Psoas muscle (tissue), 8 donors: ENCODE measurements at places on chromosomes 2 and 18. TPM values are rescaled to one million over a fixed set of nuclear protein-coding genes. Genes with fewer than 3 reads are reported as not detected.

The CAPN13 gene
- not detected for total RNA-seq

- H3K4me1 ChIP-seq: no peaks in the 10 kb centered on the region
- no peak overlapping the region for H3K4me3 ChIP-seq
- H3K27ac ChIP-seq: no peak overlapping the region
- DNase-seq: no peak
- H3K27me3 ChIP-seq: no peaks in the 10 kb centered on the region
Measured at GRCh38 chr2:179669196-179669595, 192.2 kb downstream of the ZNF385B start.

- no peak overlapping the region for H3K4me3 ChIP-seq
- DNase-seq: no peak
- no peaks in the 10 kb centered on the region for H3K27me3 ChIP-seq
- no peak overlapping the region for H3K27ac ChIP-seq
- H3K4me1 ChIP-seq: no peaks in the 10 kb centered on the region
- H3K36me3 ChIP-seq: no peaks in the 10 kb centered on the region
Measured at GRCh38 chr18:26562568-26562967, 14.2 kb upstream of the KCTD1 start.

DNA sequence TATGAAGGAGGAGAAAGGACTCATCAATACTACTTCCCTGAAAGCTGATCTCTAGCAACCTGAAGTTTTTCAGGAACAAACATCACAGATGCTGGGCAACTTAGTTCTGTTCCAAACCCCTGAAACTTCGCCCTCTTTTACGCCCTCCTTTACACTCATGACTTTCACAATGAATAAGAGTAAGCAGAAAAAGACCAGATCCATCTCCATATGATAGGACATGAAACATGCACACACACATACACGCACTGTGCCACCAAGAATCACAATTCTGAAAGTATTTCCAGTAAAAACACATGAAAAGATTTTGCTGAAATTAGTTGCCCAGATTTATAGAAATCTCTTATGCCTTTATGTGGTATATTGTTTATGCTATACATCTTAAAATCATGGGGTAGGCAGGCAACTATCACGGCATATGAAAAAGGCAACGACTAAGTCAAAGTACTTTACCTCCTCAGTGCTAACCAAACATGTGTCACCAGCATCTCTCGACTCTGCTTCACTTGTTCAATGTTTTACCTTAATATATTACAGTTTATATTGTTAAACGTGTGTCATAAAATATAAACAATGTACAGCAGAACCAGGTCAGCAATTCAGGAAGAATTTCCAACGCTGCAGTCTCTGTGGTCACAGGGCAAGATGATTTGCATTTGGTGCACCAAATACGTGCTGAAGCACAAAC, 47.8 kb downstream of the NHEJ1 start:
- no peak for DNase-seq
- no peaks in the 10 kb centered on the region for H3K36me3 ChIP-seq
- H3K4me3 ChIP-seq: no peak overlapping the region
- no peaks in the 10 kb centered on the region for H3K4me1 ChIP-seq

The TMEM17 gene
- total RNA-seq: 0.79 TPM

DNA sequence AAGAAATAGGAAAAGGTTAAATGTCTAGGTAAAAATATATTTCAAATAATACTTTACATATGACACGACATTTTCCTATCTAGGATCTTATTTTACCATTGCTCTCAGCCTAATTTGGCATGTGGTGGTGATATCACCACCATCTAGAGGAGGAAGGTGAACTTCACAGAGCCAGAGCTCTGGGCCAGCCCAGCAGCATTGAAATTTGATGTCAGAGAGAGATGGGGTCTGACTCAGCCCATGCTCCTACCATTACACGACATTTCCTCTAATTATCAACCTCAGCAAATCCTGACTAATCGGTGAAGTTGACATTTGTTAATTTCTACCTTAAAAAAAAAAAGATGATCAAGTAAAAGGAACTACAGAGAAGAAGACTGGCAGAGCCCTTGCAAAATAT, 42.3 kb downstream of the LRRTM4 start:
- no peaks in the 10 kb centered on the region for H3K4me1 ChIP-seq
- no peaks in the 10 kb centered on the region for H3K36me3 ChIP-seq
- no peak for DNase-seq
- no peak overlapping the region for H3K4me3 ChIP-seq
- H3K27ac ChIP-seq: no peak overlapping the region

DNA sequence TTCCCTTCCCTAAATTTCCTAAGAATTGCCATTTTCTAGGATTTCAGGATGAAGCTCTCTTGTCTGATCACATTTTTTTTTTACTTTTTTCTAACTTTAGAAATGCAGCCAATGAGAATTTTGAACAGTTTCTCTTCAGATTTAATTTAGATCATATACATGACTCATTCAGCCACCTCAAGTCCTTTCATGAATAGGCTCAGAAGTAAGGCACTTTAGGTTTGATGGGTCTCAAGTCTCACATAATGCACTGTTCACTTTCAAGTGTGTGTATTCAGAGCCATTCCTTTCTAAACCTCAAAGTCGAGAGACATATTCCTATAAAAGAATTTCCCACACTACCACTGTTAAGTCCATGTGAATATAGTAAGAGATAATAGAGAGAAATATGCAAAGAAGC, 614.1 kb upstream of the VRK2 start:
- no peak overlapping the region for H3K27ac ChIP-seq
- H3K4me3 ChIP-seq: no peak overlapping the region
- no peak for DNase-seq

GRCh38 chr2:62938126-62938525, 112.5 kb upstream of the OTX1 start:
- H3K27me3 ChIP-seq: no peaks in the 10 kb centered on the region
- no peak overlapping the region for H3K4me3 ChIP-seq
- DNase-seq: no peak
- H3K4me1 ChIP-seq: no peaks in the 10 kb centered on the region
- H3K36me3 ChIP-seq: no peaks in the 10 kb centered on the region

DNA sequence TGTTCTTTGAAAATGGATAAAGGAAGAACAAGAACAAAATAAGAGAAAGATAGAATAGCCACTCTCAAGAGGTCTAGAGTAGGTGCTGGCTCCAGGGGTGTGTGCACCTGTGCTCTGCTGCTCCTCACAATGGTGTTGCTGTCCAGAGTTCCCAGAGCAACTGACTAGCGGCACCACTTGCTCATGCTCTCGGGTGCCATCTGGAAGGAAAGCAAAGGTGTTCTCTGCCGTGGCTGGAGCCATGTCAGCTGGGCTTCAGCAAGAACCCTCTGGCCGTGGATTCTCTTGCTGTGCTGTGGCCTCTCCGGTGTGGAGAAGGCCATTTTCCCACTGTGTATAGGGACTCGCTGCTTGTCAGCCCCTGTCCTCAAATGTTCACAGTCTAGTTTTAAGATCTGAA, 114.6 kb upstream of the TEX51 start:
- no peaks in the 10 kb centered on the region for H3K36me3 ChIP-seq
- no peak overlapping the region for H3K4me3 ChIP-seq
- no peak for DNase-seq
- H3K27me3 ChIP-seq: peaks cover 2% of the 10 kb centered on the region
- no peak overlapping the region for H3K27ac ChIP-seq

The KCNK3 gene
- 0.12 TPM for total RNA-seq

DNA sequence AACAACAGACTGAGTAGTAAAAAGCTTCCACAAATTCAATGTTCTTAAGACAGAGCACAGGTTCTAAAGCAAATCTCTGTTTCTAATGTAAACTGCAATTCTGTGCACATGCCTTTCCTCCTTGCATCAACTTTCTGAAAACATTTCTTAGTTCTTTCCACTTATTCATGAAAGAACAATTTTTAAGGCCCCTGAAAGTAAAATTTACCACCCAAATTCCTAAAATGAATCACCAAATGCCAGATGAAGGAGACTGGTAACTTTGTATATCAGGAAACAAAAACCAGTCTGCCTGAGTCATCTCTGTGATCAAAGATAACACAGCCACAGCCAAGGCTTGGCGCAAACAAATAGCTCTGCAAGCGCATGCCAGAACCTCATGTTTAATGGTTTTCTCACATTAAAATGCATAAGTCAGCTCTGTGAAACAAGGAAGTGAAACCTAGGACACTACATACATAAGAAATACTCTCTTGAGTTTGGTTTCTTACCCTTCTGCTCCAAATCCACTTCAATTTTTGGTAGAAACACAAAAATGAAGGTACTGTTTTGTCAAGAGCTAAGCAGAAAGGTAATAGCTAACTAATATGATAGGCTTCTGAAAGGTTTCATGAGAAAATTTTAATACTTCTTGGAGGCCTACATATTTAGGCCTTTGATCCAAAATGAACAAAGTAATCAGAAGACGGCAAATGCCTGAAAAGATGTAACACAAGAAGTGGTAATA, 169.4 kb downstream of the THADA start:
- H3K4me3 ChIP-seq: no peak overlapping the region
- H3K27me3 ChIP-seq: no peaks in the 10 kb centered on the region
- DNase-seq: peak; percentile 30
- peaks cover 15% of the 10 kb centered on the region for H3K4me1 ChIP-seq

The GCG gene
- not detected for total RNA-seq

- H3K27me3 ChIP-seq: peaks cover 26% of the 10 kb centered on the region
- H3K36me3 ChIP-seq: no peaks in the 10 kb centered on the region
- H3K4me1 ChIP-seq: peaks cover 3% of the 10 kb centered on the region
Measured at GRCh38 chr2:240822280-240822847, 2.3 kb upstream of the KIF1A start.

- H3K4me1 ChIP-seq: peaks cover 4% of the 10 kb centered on the region
- no peak overlapping the region for H3K4me3 ChIP-seq
- no peaks in the 10 kb centered on the region for H3K27me3 ChIP-seq
- no peak for DNase-seq
Measured at GRCh38 chr2:45278365-45279078, 269.3 kb upstream of the SIX2 start.

DNA sequence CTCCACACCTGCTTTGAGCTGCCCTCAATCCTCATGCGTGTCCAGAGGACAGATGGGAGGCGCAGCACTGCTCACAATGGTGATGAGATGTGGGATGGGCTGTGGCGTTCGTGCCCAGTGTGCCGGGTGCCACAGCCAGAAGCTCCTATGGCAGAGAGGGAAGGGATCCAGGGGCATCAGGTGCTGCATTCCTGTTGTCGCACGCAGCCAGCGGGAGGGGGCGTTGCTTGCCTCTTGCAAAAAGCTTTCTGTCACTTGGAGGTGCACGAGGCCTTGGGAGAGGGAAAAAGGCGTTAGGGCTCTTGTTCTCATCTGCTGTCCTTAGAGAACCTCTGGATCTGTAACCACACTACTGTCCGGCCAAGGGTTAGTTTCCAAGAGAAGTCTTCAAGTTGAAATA, 29.2 kb upstream of the ALLC start:
- no peaks in the 10 kb centered on the region for H3K36me3 ChIP-seq
- H3K27me3 ChIP-seq: no peaks in the 10 kb centered on the region
- DNase-seq: no peak

GRCh38 chr18:40011201-40011600, 1943.8 kb upstream of the PIK3C3 start:
- H3K4me1 ChIP-seq: no peaks in the 10 kb centered on the region
- no peaks in the 10 kb centered on the region for H3K27me3 ChIP-seq
- no peak for DNase-seq
- no peak overlapping the region for H3K4me3 ChIP-seq

- no peak overlapping the region for H3K27ac ChIP-seq
- no peak for DNase-seq
- H3K27me3 ChIP-seq: peaks cover 33% of the 10 kb centered on the region
- no peaks in the 10 kb centered on the region for H3K4me1 ChIP-seq
- no peak overlapping the region for H3K4me3 ChIP-seq
Measured at GRCh38 chr18:47254341-47254939, 3.0 kb upstream of the SKOR2 start.
